ENCODE measurements at places on chromosomes 5 and 9.

- DNase-seq, result no peak
These were observed 14.1 kb downstream of the S1PR3 start for GRCh38 chr9:89005323-89005722.

- no peak for DNase-seq
These were observed 192.7 kb downstream of the GNA14 start for GRCh38 chr9:77455312-77455927.

DNA sequence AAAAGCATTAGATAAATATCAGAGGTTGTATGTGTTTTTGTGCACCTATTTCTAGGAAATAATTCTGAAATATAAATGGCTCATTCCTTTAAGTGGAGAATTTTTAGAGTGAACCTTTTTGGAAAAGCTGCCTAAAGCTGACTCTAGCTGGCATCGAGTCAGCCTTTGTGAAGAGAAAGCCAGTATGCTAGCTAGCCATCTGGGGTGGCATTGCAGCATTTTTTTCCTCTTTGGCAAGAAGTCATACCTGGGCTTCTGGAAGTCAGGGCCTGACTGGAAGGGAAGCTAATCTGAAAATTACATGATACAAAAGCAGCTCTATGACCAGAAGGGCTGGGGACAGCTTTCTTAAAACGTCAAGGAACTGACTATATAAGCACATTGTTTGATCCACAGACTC, 19.7 kb downstream of the ANP32B start:
- DNase-seq, result peak; percentile 57

DNA sequence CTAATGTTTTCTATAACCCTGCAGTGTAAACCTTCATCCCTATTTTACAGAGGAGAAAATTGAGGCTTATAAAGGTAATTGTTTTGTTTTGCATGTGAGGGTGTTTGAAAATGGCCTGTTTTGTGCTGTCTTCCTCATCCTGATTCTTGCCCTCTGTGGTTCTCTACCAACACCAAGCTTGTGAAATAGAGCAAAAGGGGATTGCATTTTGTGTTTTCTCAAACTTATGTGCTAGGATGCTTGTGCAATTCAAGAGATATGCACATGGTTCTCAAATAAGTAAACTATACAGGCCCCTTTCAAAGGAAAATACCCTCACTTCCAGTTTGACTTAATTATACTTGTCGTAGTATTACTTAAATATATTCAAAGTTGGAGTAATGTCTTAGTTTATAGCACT, 17.2 kb downstream of the PAM start:
- DNase-seq, result no peak

DNA sequence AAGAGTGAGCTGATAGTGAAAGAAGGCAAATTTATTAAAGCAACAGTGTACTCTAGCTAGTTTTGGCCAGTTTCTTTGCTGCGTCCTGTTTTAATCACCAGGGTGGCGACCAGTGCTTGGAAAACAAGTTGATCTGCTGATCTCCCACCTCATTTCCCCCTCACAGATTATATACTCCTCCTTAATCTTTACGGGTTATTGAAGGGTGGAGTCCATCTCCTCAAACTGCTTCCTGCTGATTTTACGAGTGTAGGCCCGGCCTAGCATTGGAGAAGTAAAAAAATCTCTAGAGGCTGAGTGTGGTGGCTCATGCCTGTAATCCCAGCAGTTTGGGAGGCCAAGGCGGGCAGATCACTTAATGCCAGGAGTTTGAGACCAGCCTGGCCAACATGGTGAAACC, 14.0 kb upstream of the CFAP95 start:
- no peak for DNase-seq

DNA sequence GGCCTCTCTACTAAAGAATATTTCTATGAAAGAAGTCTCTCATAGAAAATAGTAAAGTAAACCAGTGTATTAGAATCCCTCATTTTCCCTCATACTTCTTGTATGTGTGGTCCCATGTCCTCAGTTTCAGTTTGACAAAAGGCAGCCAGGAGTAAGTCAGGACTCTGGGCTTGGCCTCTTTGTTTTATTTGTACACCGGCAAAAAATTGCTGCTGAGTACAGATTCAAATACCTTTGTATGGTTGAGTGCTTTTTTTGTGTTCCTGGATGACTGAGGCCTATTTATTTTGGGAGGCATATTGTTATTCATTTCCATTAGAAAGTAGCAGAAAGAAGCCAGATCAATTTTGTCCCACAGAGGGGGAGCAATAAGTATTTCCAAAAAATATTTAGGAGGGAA, 47.3 kb upstream of the CEP78 start:
- no peak for DNase-seq

DNA sequence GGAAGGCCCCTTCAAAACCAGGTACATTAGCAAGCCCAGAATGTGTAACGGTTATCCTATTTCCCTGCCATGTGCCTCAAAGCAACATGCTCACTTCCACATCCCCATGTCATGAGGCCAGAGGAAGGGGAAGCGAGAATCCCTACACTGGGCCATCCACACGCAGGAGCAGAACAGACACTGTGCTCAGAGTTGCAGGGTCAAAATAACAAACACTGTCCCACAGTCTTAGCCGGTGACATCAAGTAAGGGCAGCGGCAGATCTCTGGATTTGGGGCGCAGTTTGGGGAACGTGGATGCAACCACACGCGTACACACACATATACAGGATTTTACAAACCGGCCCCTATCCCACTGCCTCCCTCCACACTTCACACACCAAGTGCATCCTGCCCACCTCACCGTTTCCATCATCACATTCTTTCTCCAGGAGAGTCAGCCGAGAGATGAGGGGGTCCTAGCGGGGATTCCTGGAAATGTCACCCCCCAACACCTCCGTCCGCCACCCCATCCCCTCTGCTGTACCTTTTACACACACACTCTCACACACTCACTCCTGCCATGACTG, 776 bp downstream of the APBA1 start:
- no peak for DNase-seq

- DNase-seq, result no peak
These were observed 40.8 kb upstream of the ARRDC3 start for GRCh38 chr5:91423871-91424270.

- DNase-seq, result no peak
These were observed 229.9 kb upstream of the MAP3K1 start for GRCh38 chr5:56585461-56585860.

DNA sequence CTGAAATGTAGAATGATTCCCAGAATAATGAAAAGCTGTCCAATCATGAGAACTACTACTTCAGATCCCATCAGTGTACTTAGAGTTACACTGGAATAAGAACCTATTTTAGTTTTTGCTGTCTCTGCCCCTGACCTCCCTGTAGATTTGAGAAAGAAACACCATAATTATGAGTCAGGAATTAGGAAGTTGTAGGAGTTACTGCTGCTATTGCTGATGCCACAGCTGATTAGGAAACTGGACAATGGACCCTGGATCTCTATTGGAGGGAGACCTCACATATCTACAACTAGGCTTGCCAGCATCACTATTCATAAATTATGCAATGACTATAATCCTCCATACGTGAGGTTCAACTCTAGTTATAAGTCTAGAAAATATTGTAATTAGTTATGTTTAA, 48.8 kb upstream of the EDIL3 start:
- no peak for DNase-seq

- no peak for DNase-seq
These were observed 8.2 kb downstream of the ABL1 start for GRCh38 chr9:130843049-130843908.

DNA sequence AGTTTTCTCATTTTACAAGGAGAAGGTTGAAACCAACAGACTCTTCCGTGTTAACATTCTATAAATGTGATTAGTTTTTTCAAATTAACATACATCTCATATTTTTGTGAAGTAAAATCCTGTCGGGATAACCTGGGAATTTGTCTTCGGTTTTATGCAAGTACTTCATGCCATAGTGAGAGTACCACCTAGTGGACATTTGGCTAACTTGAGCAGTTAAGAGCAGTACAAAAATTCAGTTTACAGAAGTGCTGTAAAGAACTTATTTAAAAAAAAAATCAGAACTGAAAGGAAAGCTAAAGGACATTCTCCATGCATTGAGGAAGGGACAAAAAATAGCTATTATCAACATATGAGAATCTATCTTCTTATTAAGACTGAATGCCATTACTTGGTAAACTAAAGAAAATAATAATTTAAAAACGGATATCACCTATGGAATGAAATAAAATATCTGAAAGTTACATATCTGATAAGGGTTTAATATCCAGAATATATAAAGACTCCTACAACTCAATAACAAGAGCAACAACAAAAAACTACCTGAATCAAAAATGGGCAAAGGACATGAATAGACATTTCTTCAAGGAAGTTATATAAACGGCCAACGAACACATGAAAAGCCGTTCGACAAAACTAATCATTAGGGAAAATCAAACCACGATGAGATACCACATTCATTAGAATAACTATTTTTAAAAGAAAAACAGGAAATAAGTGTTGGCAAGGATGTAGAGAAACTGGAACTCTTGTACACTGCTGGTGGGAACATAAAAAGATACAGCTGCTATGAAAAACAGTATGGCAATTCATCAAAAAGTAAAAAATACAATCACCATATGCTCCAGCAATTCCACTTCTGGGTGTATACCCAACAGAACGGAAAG, 117.0 kb upstream of the GNA14 start:
- no peak for DNase-seq

DNA sequence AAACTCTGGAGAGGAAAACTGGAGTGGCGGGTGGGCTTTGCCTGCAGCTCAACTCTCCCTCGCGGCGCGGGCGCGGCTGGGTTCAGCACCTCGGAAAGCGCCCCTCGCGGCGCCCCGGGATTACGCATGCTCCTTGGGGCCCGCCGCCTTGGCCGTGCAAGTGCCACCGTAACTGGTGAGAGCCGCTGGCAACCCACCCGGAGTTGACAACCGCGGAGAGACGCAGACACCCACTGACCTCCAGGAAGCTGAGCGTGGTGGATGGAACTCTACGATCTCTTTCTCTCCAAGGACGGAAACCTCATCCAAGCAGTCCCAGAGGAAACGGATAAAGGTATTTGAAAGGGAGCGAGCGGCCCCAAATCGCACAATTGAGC, 194 bp upstream of the RXFP3 start:
- no peak for DNase-seq

- DNase-seq, result no peak
These were observed 157.9 kb downstream of the ZDHHC21 start for GRCh38 chr9:14535161-14535955.

DNA sequence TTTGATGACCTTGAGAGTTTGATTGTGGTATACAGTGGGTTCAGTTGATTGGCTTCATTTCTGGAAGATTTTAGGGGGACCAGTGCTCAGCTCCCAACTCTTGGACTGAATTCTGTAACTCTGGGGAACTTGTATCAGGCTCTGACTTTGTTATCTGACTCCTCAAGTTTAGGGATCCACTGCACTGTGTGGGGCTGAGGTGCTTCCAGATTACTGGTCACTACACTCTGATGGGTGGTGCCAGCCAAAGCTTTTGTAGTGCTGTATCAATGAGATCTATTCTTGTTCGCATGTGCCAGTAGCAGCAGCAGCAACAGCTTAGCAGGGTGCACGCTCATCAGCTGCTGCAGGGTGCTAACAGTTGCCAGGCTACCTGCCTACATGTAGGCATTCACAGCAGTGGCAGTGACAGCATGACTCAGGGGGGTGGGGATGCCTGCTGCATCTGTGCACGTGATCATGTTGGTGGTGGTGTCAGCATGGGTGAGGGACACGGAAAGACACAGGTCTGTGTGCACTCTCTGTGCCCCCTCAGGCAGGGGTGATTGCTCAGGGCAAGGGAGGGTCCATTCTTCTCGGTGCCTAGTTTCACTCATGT, 438.8 kb upstream of the SEMA6A start:
- DNase-seq, result no peak

- DNase-seq, result no peak
These were observed 63.3 kb downstream of the ARHGEF37 start for GRCh38 chr5:149644629-149645028.

- DNase-seq, result no peak
These were observed 330.3 kb downstream of the CAAP1 start for GRCh38 chr9:26562338-26562737.

- DNase-seq, result no peak
These were observed 48.9 kb downstream of the PFDN1 start for GRCh38 chr5:140253985-140254384.

DNA sequence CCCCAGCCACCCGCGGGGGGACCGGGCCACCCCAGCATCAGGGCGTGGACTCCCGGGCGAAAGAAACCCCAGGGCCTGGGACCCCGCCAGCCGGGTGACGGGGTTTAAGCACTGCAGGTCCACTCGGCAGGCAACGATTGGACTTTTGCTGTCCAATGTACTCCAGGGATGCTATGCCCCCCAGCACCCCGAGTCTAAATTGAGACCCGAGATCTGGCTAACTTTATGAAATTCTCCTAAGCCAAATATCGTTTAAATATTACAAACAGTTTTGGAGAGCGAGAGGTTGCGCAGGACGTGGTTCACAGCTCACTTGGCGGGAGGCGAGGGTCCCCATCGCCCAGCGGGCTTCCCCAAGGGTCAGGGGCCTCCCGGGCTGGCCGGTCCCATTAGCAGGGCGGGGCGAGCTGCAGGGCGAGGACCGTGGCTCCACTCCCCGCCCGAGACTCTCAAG, 384 bp upstream of the MRPS2 start:
- DNase-seq, result no peak

DNA sequence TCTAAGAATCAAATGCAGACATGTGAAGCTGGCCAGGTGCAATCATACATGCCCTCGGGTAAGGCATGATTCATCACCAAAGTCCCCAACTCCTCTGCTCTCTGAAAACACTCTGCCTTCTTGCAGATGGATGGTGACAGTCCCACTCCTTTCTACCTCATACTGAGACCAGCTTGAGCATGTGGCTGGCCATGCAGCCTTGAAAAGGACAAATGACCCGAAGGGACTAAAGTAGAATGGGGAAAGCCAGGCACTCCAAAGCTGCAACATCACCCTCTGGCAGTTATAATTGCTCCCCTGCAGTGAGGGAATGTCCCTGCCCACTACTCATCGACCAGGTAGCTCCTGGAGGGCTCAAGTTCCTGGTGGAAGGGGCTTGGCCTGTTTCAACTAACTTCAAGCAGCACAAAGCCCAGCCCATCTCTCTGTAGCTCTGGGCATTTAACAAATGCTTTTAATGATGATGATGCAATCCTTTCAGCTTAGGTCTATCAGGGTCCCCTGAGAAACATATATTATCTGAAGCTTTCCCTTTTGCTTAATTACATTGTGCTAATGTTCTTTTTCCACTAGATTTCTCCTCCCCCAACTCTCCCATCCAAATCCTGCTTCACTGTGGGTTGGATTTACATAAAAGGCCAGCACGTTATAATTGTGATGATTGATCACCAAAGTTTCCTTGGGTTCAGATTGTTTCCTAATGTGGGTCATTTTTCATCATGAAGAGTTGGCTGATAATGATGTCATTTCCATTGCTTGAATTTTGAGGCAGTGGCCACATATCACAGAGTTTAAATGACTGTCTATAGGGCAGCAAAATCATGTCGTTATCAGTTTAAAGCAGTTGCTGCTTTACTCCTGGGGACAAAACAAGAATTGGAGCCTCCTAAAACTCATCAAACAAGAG, 436.5 kb upstream of the SLC30A5 start:
- no peak for DNase-seq
